ENCODE measurements at places on chromosomes 5 and 9. TPM values are rescaled to one million over a fixed set of nuclear protein-coding genes. Genes with fewer than 3 reads are reported as not detected.

Gene GALNT12
- 19.2 TPM for polyA plus RNA-seq

DNA sequence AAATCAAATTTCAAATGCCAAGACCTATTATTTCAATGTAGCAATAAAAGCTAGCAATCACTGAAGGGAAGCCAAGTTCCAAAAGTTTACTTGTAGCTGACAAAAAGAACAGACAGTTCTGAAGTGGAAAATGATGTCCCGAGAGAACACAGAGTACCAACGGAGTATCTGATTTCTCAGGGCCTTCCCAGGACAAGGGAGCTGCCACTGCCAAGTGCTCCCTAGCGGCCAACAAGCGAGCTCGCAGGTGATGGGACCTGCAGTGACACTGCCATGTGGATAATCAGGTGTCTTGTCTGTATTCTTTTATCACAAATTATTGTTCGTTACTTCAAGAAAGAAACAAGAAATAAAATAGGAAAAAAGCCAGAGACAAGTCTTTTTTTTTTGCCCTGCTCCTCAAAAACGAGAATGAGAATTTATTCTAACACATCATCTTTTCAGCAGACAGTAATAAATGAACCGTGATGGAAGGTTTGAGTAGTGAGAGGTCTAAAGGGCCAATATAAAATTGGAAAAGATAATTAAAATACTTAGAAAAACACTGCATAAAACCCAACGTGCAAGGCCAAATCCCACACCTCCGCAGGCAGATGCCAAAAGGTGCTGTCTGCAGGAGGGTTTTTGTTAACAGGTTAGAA lies 159.4 kb downstream of the MYO10 start:
- DNase-seq, result no peak

Gene TLE4
- 38.3 TPM for polyA plus RNA-seq

GRCh38 chr5:90685425-90686022 lies 126.9 kb downstream of the ADGRV1 start:
- DNase-seq, result no peak

- DNase-seq, result peak; percentile 70
These were observed 133.2 kb downstream of the MTX3 start for GRCh38 chr5:79857714-79858409.

Data from left lung (tissue), 14 donors.